ENCODE measurements at places on chromosomes 3 and 15.

GRCh38 chr3:66983101-66983500 lies 15.0 kb upstream of the KBTBD8 start:
- no peak for DNase-seq

GRCh38 chr3:11995120-11995519 lies 9.1 kb upstream of the SYN2 start:
- no peak for DNase-seq

DNA sequence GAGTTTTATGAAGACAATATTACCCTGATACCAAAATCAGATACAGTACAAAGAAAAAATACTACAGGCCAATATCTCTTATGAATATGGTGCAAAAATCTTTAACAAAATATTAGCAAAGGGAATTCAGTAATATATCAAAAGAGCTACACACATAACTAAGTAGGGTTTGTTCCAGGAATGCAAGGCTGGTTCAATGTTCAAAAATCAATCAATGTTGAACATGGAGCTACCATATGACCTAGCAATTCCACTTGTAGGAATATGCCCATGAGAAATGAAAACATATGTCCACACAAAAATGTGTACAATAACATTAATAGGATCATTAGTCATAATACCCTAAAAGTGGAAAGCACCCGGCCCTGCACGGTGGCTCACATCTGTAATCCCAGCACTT lies 7.8 kb downstream of the OCA2 start:
- DNase-seq = no peak

- no peak for DNase-seq
These were observed 187.3 kb downstream of the TIGIT start for GRCh38 chr3:114481113-114481512.

- DNase-seq = no peak
These were observed 23.5 kb downstream of the LIMD1 start for GRCh38 chr3:45618081-45618509.
